EL (cell line): ENCODE measurements at places on chromosomes 2 and 18.

DNA sequence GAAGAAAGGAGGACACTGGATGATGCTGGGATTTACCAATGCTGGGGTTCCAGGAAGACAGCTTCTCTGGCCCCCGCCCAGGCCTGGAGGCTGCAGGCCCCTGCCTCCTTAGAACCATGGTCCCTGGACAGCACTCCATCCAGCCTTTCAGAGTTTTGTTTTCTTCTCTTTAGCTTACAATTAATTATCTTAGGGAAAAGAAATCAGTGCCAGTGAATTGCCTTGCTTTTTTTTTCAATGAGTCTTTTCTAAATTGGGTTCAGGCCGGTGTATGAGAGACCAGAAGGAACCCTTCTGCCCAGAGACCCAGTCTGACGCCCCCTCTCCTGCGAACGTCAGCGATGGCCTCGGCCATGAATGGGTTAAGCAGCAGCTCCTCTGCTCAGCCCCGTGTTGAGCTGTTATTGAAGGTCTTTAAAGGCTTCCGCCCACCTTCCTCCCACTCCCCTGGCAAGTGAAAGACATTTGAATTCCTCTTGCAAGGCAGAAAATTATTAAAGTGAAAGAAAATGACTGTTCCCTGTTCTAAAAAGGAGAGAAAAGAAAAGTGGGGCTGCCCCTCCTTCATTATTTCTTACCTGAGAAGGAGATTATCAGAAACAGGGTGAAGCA is 65.7 kb upstream of the CHMP1B start:
- DNase-seq, result no peak

- DNase-seq, result peak; percentile 51
These were observed 22.8 kb downstream of the ARHGAP28 start for GRCh38 chr18:6752202-6752860.

- peak; percentile 72 for DNase-seq
These were observed 157.1 kb downstream of the PRPF40A start for GRCh38 chr2:152560166-152560565.

- peak; percentile 90 for DNase-seq
These were observed 647 bp downstream of the CCDC121 start for GRCh38 chr2:27627963-27628766.

GRCh38 chr2:190587106-190587505 is 52.6 kb upstream of the NEMP2 start:
- DNase-seq, result no peak

DNA sequence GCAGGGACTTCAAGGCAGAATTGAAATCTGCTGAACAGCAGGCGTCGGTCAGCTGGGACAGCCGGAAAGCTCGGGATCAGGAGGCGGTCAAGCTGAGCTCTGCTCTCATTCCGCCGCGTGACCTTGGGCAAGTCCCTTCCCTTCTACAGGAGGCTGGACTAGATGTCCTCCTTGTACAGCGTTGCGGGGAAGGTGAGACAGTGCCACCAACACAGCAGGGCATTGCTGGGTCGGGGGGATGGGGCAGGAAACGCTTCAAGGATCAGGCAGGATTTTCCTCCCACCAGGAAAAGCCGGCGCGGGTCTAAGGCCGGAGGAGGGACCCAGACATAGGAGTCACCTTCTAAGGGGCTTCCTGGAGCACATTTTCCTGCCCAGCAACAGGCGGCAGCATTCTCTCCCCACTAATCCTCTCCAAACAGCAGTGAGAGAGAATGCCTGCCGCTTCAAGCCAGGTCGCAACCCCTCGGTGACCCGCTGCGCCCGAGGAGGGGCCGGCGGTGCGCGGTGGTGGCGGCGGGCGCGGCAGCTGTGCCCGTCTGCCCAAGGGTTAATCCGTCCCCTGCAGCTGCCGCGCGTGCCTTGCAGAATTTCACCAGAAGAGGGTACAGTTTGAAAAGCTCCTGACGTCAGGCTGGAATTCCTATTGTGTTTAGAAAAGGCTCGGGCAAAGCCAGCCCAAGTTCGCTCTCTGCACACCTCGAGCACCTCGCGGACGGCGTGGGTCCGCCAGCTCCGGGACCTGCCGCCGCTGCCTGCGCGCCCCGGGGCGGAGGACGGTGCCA is at the start of gene KCNF1:
Gene KCNF1 (plus strand): TSS at position 644 of the 785 bp plus-strand sequence. CDS start 493 bp downstream, outside the sequence.
- peak; percentile 69 for DNase-seq

GRCh38 chr2:86700690-86701089 is 19.4 kb upstream of the RMND5A start:
- DNase-seq, result peak; percentile 41

- DNase-seq, result no peak
These were observed 8.1 kb upstream of the ARHGAP15 start for GRCh38 chr2:143121079-143121478.
